ENCODE measurements at places on chromosomes 6 and 20.
A peak's percentile ranks its signal among the peaks of the same experiment; 100 is the strongest.

GRCh38 chr6:69894578-69895347, 28.4 kb downstream of the COL19A1 start:
- DNase-seq, result no peak

GRCh38 chr6:134544737-134545136, 226.8 kb upstream of the SGK1 start:
- no peak for DNase-seq

DNA sequence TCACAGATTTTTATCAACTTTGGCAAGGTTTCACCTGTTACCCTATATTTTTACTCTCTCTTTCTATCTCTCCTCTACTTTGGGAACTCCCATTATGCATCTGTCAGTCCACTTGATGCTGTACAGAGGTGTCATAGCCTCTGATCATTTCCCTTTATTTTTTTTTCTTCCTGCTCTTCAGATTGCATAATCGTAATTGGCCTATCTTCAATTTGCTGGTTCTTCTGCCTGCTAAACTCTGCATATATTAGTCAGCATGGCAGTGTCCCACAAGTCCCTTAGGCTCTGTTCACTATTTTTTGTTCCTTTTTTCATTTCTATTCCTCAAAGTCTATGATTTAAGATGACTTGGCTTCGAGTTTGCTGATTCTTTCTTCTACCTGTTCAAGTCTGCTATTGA, 44.7 kb upstream of the MICB start:
- no peak for DNase-seq

DNA sequence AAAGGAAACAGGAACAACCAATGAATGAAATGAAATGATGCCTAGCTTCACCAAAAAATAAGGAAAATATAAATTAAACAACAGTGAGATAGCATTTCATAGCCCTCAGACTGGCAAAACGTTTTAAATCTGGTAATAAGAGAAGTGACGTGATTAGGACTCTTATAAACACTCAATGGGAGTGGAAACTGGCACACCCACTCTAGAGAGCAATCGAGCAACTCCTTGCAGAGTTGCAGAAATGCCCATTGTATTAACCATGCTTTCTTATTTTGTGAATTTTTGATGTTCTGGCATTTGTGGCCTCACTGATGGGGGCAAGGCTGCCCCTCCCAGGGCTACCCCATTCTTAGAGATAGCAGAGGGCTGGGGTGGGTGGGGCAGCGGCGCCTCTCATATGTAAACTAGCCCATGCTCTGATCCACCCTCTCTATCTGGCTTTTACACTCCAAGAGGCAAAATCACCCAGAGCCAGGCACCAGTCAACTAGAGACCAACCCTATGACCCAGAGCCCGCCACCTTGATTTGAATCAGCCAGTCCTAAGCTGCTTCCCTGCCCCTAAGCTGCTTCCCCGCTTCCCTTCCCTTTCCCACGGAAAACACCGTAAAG, 6.4 kb upstream of the PNPLA1 start:
- no peak for DNase-seq

DNA sequence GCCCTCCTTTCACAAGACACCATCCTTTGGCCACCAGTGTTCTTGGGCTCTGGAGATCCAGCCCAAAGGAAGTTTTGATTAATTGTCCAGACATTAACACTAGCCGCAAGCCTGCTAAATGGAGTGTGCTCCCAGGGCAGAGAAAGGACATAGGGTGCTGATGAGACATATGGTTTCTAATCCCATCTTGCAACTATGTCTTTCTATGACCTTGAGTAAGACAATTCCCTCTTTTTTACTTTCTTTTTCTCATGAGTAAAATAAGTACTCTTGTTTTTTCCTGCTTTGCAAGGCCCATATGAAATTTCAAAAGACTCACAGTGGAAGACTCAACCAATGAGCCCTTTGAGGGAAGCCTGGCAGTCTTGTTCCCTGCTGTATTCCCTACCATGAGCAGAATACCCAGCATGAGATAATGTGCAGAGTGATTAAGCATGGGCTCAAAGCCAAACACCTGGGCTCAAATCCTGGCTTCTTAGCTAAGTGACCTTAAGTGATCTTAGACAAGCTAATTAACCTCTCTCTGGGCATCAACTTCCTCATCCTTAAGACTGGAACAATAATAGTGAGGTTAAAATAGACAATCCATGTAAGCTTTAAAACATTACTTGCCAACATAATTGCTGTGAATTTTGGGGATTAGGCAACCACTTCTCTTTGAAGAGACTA, at the start of gene WFDC10B:
Gene WFDC10B, minus strand, starts transcription at position 51 of the 669 bp plus-strand sequence. CDS start 19,027 bp downstream, outside the sequence.
- DNase-seq, result no peak

GRCh38 chr6:142856624-142857232, 88.2 kb downstream of the HIVEP2 start:
- DNase-seq, result peak; percentile 50

DNA sequence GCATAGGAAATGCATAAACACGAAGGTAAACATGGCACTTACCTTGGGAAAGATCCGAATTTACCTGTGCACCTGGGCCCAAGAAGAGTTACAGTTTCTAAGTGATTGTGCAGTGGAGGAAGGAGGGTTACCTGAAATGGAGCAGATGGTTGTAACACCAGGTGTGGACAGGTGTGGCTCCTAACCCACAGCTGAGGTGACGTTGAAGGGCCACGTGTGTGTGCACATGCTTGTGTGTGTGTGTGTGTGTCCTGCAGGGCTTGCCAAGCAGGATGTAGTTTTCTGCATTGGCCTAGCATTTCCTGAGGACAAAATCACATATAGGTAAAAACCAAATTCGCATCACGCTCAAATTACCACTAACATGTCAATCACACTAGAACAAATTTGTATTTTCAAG, 240.8 kb downstream of the ANKRD60 start:
- DNase-seq, result no peak

GRCh38 chr6:110295451-110296165, 62.5 kb downstream of the METTL24 start:
- no peak for DNase-seq

GRCh38 chr20:19274412-19275015, 62.1 kb downstream of the SLC24A3 start:
- no peak for DNase-seq

- DNase-seq, result no peak
Measured at GRCh38 chr20:23079016-23079351, 7.1 kb downstream of the CD93 start.

GRCh38 chr6:31834367-31835250, 7.1 kb downstream of the HSPA1B start:
- DNase-seq, result peak; percentile 70

DNA sequence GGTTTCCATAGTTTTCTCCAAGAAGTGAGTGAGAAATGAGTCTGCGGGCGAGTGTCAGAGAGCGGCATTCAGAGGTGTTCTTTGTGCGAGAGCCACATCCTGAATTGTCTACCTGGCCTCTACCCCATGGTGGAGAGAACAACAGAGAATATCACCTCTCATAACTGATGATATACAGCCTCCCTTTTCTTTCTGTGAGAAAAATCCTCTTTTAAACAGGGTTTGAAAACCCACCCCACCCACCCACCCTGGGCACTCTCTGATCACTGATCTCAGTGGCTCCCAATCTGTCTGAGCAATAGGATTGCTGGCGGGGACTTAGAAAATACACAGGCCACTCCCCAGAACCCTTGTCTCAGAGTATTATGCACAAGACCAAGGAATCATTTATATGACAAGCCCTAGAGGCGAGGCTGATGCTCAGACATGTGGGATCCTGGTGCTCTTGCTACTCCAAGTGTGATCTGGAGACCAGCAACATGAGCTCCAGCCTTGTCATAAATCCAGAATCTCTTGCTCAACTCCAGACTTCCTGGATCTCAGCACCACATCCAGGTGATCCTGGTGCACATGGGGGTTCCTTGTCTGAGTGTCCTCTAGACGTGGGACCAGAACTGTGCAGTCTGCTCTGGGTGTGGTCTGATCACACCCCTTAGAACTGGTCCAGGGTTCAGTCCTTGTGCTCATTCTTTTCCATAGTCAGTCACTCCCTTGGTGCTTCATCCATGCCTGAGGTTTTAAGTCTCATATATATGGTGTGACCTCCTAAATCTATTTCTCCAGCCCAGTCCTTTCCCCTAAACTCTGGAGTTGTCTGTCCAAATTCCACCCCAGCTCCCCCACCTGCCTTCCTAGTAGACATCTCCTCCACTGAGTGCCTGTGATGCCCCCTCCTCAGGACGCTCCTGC, 5.3 kb downstream of the HLA-B start:
- no peak for DNase-seq

GRCh38 chr6:138001750-138002349, 105.4 kb downstream of the PERP start:
- DNase-seq, result peak; percentile 43

Measured in T-helper 2 cell treated with Interferon-gamma antibody and Interleukin-4, amounts not matched to agents 5 μg/mL and 100 μg/mL, for 36 hours (primary cell).